ENCODE measurements at places on chromosomes 1 and 21.

GRCh38 chr1:178564086-178564782 lies 51.3 kb downstream of the TEX35 start:
- DNase-seq = no peak

- no peak for DNase-seq
These were observed 567.7 kb upstream of the RGS18 start for GRCh38 chr1:191590578-191590977.

DNA sequence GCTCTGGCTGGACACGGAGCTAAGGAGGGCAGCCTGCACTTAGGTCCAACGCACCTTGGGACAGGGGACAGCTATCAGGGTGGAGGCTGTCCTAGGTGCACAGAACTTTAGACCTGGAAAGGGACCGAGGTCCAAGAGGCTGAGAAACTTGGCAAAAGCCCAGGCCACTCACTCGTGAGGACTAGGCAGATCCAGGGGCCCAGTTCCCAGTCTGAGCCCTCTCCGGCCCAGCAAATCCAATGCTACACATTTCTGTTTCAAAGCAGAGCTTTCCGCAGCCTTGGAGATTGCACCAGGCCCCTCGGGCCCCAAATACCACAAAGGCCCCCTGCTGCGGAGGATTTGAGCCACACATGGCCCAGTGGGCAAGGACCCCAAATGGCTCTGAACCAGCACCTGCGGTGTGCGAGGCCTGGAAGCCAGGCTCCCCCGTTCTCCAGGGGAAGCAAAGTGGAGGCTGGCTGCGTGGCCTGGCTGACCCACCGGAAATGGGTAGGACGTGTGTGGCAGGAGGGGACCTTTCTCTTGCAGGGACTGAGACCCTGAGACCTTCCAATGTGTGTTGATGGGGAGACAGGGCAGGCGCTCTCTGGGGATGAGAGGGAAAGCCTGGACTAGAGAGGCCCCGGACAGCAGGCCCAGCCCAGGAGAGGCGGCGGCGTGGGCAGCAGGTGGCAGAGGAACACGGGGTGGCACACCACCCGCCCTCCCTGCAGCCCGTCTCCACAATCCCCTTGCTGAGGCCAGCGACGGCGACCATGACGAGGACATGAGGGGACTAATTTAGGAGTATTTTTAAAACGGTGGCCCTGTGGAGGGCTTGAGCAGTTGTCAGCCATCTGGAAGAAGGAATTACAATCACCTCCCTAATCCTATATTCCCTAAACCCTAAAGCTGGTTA lies 118.7 kb downstream of the CASZ1 start:
- no peak for DNase-seq

GRCh38 chr21:38851101-38851500 lies 45.4 kb downstream of the ETS2 start:
- DNase-seq = no peak

DNA sequence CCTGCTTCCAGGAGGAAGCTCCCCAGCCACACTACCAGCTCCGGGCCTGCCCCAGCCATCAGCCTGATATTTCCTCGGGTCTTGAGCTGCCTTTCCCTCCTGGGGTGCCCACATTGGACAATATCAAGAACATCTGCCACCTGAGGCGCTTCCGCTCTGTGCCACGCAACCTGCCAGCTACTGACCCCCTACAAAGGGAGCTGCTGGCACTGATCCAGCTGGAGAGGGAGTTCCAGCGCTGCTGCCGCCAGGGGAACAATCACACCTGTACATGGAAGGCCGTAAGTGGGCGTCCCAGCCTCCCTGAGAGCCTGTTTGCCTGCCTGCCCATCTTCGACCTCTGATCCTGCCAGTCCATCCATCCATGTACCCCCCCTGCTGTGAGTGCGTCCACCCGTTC lies 3.6 kb downstream of the ECM1 start:
- DNase-seq = peak; percentile 50

DNA sequence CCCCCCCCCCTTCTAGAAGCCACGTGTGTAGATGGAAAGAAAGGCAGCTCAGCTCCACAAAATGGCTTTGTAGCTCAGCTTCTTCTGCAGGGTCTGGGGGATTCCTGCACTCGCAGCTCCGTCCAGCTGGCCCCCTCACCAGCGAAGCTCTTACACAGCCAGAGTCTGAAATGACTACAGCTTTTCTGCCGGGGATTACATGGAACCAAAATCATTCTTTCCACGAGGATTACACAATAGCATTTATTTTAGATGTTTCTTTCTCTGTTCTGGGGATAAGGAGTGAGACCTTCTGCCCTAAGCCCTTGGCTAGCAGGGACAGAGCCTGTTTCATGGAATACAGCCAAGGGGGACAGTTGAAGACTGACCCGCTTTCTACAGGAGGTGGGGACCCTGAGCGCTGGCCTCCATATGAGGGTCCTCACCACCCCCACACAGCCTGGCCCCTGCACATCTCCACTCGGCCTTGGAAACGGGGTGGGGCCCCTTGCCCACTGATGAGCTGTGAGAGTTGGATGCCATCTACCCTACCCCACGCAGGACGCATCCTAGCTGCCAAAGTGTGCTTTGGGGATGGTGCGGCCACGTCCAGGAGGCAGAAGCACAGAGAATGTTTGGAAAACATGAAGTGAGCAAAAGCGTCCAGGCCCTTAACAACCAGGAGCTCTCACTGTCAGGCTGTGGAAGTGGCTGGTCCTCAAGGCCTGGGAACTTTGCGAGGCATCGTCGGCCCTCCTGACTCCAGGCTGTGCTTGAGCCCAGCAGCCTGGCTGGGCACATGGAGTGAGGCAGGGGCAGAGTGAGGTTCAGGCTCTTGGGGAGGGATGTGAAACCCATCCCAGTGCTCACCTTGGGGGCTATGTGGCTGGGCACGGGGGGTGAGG lies 14.5 kb downstream of the ACTRT2 start:
- DNase-seq = no peak

DNA sequence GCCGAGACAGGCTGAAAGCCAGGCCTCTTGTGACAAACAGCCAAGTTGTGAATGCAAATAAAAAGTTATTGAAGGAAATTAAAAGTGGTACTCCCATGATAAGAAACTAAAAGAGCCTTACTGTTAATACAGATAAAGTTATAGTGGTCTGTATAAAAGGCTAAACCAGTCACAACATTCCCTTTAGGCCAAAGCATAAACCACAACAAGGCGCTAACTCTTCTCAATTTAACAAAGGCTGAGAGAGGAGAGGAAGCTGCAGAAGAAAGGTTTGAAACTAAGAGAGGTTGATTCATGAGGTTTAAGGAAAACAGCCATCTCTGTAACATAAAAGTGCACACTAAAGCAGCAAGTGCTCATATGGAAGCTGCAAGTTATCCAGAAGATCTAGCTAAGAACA lies 10.7 kb downstream of the C1orf105 start:
- DNase-seq = no peak

GRCh38 chr1:36950604-36951291 lies 83.6 kb downstream of the GRIK3 start:
- no peak for DNase-seq

DNA sequence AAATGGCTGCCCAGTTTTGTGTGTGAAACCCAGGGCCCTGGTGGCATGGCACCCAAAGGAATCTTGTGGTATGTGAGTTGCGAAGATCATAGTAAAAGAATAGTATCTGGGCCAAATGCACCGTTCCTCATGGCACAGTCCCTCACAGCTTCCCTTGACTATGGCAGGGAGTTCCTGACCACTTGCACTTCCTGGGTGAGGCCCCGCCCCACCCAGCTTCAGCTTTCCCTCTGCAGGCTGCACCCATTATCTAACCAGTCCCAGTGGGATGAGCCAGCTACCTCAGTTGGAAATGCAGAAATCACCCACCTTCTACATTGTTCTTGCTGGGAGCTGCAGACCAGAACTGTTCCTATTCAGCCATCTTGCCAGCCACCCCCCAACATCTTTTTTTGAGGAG lies 63.0 kb downstream of the SLC5A9 start:
- peak; percentile 13 for DNase-seq

DNA sequence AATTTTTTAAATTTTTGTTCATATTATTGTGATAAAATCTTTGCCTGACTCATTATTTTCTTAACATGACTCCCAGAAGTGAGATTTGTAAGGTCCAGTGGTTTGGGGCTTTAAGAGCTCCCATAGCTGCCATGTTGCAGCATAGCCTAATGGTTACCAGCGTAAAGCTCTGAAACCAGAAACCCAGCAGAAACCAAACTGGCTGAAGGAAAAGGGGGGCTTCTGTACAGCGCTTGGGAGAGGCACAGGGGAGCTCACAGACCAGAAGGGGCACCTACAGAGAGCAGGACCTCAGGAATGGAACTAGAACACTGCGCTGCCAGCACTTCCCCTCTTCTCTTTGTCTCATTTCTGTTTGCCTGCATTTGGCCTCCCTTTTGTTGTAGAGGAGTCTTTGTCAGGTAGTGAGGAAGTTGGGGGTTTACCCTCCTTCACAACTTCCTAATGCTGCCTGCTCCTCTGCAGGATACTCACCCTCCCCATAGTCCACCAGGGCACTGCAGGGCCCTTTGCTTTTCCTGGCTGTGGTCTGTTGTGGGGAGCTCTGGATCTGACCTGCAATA lies 2.6 kb upstream of the PYCR2 start:
- no peak for DNase-seq

GRCh38 chr1:62325081-62325480 lies 5.8 kb upstream of the KANK4 start:
- no peak for DNase-seq

GRCh38 chr1:68230484-68230802 lies 1.9 kb downstream of the WLS start:
- DNase-seq = no peak

- no peak for DNase-seq
These were observed 677 bp downstream of the PRKAA2 start for GRCh38 chr1:56645677-56646305.

DNA sequence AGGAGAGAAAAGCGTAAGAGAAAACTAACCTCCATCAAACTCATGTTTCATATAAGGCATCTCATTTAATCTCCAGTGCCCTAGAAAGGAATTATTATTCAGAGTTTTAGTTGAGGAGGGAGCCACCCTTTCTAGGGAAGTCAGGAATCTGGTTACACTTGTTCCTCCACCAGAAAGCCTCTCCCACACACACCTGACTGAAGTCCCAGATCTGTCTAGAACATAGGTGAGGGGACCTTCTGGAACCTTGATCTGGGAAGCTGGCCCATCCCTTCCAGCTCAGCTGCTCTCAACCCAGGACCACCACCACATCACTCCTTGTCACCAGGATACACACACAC lies 1.9 kb upstream of the DENND2D start:
- DNase-seq = no peak

- DNase-seq = no peak
These were observed 12.5 kb downstream of the RPS6KA1 start for GRCh38 chr1:26541816-26542711.

DNA sequence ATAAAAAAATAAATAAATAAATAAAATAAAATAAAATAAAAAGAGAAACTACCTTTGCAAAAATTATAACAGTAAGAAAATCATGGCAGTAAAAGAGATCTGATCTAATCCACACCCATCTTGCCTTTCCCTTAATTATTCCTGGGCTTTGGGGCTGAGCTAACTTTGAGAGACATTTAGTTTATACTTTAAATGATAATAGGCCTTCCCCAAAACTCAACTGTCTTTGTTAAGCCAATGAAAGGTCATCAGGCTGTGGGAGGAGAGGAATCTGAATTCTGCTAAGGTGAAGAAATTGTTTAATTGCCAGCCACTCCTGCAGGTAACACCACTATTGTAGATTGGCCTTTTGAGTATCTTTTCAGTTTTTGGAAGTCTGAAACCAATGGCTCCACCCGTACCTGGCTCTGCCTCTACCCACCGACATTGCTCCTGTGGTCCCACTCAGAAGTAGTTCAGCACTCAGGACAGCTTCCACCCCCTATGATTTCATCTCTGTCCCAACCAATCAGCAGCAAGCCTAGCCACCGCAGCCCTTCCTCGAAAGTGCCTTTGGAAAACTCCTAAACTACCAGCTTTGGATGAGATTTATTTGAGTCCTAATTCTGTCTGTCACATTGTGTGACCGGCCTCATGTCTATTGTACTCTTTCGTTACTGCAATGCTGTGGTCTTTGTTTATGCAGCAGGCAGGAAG lies 23.0 kb upstream of the PNRC2 start:
- no peak for DNase-seq

GRCh38 chr21:44509539-44509938 lies 30.5 kb downstream of the KRTAP10-1 start:
- DNase-seq = no peak

DNA sequence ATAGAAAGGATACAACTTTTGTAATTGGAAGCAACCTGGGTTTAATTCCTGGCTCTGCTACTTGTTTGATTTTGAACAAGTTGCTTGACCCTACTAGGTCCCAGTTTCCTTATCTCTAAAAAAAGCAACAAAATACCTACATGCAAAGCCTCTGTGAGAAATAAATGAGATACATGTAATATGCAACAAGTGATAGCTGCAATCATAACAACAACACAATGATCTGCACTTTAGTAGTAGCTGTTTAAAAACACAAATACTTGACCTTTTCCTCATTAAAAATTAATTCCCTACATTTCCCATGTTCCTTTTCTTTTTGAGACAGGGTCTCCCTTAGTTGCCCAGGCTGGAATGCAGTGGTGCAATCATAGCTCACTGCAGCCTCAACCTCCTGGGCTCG lies 40.0 kb downstream of the FRRS1 start:
- no peak for DNase-seq

- no peak for DNase-seq
These were observed 195.0 kb downstream of the ZNF326 start for GRCh38 chr1:90189889-90190288.

GRCh38 chr1:208025031-208025430 lies 114.1 kb upstream of the CD34 start:
- no peak for DNase-seq

GRCh38 chr1:46807046-46807972 lies 8.5 kb downstream of the CYP4B1 start:
- no peak for DNase-seq

DNA sequence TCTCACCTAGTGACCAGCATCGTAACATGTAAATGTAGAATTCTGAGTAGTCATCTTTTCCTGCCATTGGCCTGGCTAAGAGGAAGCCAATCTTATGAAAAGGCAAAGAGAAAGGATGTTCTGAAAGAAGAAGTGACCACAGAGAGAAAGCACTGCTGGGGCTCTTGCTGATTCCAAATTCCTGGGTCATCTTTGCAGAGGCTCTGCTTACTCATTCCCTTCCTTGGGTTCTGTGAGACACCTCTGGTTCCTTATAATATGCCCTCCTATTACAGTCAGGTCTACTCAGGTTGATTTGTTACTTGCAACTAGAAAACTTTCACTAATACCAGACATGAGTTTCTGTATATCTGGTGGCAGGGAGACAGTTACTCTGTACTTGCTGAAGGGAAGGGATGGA lies 198.8 kb upstream of the C8B start:
- no peak for DNase-seq

All from NCI-H774 (cell line).